H54 (cell line): ENCODE measurements at places on chromosomes 16 and 17.

GRCh38 chr16:78490847-78491246 lies 391.4 kb downstream of the WWOX start:
- peak; percentile 26 for DNase-seq

- no peak for DNase-seq
Measured at GRCh38 chr17:40560592-40561293, 4.5 kb downstream of the CCR7 start.

GRCh38 chr16:77225182-77225581 lies 26.0 kb downstream of the SYCE1L start:
- DNase-seq: no peak

DNA sequence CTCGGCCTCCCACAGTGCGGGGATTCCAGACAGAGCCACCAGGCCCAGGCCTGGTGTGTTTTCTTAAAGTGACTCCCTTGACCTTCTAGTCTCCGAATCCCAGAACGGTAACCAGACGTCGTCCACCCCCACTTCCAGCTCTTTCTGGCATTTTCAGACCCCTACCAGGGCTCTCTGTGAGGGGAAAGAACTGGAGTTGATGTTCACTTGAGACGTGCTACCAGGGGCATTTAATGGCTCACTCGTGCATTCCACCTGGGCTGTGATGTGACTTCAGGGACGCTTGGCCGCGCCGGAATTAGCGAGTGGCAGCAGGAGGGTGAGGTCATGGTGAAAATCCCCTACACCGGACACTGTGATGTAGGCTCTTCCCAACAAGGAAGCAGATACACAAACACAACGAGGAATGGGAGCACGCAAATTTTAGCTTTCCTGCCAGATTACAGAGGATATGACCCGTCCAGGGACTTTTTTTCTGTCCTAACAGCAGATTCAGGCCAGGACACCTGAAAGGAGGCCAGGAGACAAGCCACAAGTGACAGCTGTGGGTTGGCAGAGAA lies 1.1 kb upstream of the GNA13 start:
- no peak for DNase-seq

DNA sequence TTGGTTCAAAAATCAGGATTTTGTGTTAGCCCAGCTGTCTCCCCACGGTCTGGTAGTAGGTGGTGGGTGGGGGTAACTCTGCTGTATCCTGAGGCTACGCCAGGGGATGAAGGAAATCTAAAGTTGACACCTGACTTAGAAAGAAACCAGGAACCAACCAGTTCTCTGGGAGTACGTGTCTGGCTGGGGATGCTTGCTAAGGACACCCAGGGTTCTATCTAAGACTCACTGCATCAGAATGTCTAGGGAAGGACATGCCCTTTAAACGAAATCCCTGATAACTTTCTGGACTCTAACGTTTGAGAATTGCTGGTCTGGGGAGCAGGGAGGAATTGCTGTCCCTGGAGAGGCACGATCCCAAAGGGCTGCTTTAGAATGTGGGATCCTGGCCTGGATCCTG lies 39.2 kb upstream of the CES5A start:
- DNase-seq: no peak

GRCh38 chr17:57999496-58000017 lies 7.5 kb downstream of the SRSF1 start:
- no peak for DNase-seq

DNA sequence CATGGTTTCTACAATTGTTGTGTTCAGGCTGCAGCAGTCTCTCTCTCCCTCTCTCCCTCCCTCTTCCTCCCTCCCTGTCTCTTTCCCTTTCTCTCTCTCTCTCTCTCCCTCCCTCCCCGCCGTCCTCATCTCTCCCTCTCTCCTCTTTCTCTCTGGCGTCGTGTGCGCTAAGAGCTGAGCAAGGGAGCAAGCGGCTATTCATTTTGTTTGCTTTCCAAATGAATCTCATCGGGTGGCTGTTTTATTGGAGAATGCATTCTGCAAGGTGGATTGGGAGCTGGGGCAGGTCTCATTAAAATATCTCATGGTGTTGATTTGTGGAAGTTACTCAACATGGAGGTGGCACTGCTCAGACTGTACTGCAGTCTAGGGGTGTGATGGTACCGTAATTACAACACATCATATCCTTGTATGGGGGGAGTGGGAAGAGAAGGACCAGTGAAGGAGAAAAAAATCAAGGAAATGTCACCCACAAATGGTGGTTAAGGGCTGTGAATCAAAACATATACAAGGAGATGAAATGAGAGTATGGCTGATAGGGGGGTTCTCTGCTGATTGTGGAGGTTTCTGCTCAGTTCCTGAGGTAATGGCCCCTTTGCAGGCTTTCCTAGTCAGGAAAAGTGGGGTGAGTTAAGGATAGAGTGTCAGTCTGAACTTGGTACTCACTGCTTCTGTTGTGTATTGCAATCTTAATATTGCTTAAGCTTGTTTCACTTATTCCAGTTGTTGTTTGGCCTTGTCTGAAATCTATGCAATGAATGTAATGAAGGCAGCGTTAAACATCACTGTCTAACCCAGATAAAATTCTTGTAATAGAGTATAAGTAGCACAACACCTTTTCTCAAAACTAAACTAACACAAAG lies 2.7 kb downstream of the MSL1 start:
- no peak for DNase-seq

GRCh38 chr16:15770107-15770506 lies 86.7 kb downstream of the MYH11 start:
- DNase-seq: no peak

DNA sequence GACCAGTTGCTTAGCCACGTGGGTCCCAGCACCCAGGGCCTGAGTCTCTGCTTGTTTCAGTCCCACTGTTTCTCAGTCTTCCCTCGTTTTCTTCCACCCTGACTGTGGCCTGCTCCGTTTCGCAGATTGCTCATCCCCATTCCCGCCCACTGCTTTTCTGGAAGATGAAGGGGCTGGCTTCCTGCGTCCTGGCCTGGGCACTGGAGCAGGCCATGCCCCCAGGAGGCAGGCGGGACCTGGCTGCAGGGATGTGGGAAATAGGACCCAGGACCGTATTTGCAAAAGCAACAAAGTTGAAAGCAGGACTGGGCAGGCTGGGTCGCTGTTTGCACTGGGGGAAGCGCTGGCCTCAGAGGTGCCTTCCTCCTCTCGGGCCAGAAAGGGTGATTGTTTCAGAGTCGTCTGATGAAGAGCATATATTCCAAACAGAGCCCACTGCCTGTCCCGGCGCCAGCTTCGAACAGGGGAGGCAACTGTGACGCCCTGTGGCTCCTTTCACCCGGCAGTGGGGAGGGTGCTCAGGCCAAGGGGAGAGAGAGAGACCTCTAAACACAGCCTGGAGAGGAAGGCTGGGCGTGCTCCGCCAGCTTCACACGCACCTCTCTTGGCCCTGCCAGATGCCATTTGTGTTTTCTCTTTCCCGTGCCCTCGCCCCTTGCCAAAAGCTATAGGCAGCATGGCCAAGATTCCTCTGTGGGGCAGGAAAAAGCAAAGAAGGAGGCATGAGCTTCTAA lies 108.6 kb downstream of the CMIP start:
- DNase-seq: no peak

DNA sequence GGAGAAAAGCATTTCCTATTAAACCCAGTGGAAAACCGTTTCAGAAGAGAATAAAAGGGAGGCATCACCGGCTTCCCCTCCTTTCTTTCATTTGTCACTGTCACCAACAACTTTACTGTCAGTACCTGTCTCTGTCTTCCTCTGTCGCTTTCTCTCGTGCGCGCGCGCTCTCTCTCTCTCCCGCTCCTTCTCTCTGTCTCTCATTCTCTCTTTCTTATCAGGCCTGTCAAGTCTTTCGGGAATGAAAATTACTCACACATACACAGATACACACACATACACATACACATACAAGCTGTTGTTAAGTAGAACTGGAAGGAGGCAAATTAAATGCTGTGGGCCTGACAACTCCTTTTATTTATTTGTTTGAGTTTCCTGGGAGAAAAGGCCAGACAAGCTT lies 17.6 kb downstream of the MYOCD start:
- DNase-seq: no peak

DNA sequence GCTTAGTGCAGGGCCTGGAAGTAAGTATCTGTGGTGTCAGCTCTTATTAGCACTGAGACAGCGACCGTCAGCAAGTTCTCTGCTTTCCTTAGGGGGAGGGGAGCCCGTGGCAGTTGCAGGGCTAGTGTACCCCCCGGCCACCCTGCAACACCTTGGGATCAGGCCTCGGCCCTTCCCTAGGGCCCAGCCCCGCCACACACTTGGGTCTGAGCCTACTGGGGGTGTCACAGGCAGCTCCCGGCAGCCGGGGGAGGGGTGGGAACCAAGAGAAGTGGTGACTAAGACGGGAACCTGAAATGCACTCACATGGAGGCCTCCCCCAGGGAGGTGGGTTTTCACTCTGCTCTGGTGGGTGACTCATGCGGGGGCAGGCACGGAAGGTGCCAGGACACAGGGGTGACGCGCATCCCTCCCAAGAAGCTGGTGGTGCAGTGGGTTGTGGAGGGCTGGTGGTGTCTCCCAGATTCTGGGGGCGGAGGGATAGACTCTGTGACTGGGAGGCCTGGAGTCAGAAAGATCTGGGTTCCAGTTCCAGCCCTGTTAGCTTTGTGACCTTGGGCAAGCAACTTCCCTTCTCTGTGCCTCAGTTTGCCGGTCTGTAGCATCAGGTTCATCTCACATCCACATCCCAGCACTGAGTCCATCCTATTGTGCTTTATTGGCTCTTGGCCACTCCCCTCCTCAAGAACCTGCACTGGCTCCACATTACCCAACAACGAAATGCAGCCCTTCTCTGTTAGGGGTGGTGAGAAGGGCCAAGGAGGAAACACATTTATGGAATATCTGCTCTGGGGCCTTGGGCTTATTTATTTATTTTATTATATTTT lies 44.5 kb downstream of the LAT start:
- peak; percentile 88 for DNase-seq

GRCh38 chr16:3945751-3946603 lies 65.5 kb upstream of the CREBBP start:
- peak; percentile 79 for DNase-seq

- DNase-seq: peak; percentile 31
Measured at GRCh38 chr17:51000835-51001638, 119.6 kb downstream of the SPAG9 start.

- DNase-seq: no peak
Measured at GRCh38 chr17:82815790-82816305, 24.0 kb downstream of the ZNF750 start.

- no peak for DNase-seq
Measured at GRCh38 chr17:66976781-66977201, 12.3 kb downstream of the CACNG4 start.

- DNase-seq: no peak
Measured at GRCh38 chr16:49013727-49014080, 267.9 kb downstream of the CBLN1 start.

DNA sequence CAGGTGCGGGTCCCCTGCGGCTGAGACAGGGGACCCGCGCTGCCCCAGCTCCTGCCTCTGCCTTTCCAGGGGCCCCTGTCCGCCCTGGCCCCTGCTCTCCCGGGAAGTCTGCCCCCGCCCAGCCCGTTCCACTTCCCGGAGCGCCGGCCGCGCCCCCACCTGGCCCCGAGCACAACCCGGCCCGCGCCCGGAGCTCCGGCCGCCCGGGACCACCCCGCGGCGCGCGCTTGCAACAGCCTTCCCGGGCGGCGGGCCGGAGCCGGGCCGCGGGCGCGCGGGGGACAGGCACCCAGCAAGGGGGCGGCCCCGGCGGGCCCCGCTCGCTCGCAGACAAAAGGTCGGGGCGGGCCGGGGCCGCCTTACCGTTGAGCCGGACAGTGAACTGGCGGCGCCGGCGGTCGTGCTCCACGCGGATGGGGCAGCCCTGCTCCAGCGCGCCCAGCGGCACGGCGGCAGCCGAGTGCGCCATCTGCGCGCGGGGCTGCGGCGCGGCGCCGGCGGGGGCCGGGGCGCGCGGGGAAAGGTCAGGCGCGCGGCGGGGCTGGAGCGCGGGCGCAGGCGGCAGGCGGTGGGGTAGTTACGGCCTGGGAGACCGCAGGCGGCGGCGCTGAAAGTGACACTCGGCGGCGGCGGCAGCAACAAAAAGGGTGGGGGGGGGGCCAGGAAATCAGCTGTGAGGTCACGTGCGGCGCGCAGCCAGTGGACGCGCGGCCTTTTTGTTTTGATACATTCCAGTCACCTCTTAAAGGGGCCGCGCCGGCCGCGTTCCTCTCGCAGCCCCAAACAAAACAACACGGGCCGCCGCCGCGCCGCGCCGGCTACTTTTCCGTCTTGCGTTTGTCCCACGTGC lies at the start of gene NATD1:
NATD1 (minus strand) TSS at position 615 of the 850 bp plus-strand sequence; CDS start at position 469, 146 bp downstream.
- DNase-seq: peak; percentile 72

- no peak for DNase-seq
Measured at GRCh38 chr17:66679631-66680517, 155.0 kb upstream of the CACNG5 start.

DNA sequence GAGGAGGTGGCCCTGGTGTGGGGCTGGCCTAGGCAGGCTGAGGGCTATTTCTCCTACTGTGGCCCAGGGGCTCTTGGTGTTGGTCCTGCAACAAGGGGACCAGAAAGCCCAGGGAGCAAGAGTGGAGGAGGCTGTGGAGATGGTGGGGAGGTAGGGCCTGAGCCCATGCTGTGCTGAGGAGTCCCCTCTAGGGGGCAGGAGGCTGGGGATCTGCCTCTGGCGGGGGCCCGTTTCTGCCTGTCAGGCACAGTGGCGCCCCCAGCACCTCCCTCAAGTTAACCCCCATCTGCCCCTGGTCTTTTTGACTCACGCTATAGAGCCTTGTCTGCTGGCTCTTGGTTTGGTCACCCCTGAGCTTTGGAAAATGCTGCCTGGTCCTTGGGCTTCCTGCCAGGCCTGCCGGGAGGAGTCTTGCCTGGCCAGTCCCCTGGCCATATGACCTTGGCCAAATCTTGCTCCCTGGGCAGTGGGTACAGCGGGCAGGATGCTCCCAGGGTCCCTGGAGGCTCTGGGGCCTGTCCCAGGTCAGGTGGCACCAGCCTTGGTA lies 5.9 kb downstream of the BAIAP2 start:
- DNase-seq: peak; percentile 47
